ENCODE measurements at places on chromosomes 3 and 15.
A peak's percentile ranks its signal among the peaks of the same experiment; 100 is the strongest.

GRCh38 chr15:78810362-78811123 is 721 bp downstream of the ADAMTS7 start:
- DNase-seq = peak; percentile 63

GRCh38 chr3:2976796-2977195 is 133.4 kb downstream of the IL5RA start:
- no peak for DNase-seq

DNA sequence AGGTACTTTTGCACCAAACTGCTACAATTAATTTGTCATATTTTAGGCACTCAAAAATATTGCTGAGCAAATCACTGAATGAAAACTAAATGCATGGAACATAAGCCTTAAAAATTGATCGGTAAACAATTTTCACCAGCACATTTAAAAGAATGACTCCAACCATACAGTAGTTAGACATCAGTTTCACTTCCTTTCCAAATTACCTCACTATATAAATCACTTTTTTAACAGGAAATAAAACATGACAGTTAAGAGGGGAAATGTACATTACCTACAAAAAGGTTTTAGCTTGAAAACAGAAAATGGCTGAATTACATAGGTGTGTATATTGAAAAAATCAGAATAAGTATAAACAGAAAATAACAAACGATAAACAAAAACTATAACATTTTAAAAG is 108.4 kb downstream of the SERPINI1 start:
- DNase-seq = no peak

- no peak for DNase-seq
These were observed 290.1 kb downstream of the ZIC1 start for GRCh38 chr3:147699175-147699838.

GRCh38 chr3:44323341-44323955 is 15.1 kb upstream of the TCAIM start:
- DNase-seq = peak; percentile 76

Data from GM23338 (cell line).